NCI-H446 treated with DMSO at 0.1 percent for 48 hours (cell line): ENCODE measurements at places on chromosomes 5 and 9.
A peak's percentile ranks its signal among the peaks of the same experiment; 100 is the strongest.

GRCh38 chr9:77417566-77417965 lies 230.6 kb downstream of the GNA14 start:
- DNase-seq = no peak

DNA sequence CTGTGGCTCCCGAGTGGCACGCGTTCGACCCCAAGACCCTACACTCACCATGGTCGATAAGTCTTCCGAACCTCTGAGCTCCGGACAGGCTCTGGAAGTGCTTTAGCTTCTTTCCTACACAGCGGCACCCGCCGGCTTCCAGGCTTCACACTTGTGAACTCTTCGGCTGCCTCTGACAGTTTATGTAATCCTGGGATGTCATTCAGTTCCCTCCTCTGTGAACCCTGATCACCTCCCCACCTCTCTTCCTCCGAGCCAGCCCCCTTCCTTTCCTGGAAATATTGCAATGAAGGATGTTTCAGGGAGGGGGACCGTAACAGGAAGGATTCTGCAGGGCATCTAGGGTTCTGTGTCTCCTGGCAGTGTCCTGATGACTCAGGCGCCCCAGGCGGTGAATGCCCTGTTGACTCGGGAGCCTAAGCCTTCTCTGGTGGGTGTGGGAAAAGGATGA lies at the start of gene CD14:
TSS of gene CD14 (minus strand) at position 155 of the 451 bp plus-strand sequence. CDS start at position 51, 104 bp downstream.
- no peak for DNase-seq

GRCh38 chr9:4228606-4229005 lies 71.3 kb downstream of the GLIS3 start:
- no peak for DNase-seq

DNA sequence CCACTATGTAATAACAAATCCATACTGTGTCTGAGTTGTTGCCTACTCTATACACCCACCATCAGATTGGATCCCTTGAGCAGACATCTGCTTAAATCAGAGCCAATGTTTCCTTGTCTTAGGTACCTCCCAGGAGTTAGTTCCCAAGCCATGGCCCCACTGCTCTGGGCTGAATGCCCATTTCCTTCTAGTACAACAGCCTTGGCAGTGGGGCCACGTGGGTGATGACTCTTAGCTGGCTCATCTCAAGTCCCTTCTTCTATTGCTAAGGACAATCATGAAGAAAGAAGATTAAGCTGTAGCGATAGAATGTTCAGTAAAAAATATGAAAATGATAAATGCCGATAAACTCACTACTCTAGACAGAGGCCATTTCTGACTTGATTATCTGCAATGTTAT lies 16.6 kb downstream of the PTGR1 start:
- no peak for DNase-seq

DNA sequence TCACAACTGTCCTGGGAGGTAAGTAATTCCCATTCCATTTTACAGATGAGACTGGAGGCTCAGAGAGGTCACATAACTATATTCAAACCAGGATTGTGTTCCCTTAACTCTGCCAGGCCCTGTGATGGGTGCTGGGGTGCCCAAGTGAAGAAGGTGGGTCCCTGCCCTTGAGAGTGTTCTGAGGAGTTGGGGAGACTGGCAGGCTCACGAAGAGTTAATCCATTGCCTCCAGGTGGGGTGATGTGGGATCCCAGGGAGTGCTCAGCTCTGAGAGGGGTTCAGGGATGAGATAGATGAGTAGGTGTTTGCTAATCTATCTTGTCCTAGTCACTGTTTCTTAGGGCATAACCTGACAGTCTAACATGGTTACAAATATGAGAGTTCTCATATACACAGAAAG lies 36.7 kb downstream of the GSN start:
- DNase-seq = no peak

- no peak for DNase-seq
Observed at GRCh38 chr5:9015937-9016270, 530.0 kb downstream of the SEMA5A start.

DNA sequence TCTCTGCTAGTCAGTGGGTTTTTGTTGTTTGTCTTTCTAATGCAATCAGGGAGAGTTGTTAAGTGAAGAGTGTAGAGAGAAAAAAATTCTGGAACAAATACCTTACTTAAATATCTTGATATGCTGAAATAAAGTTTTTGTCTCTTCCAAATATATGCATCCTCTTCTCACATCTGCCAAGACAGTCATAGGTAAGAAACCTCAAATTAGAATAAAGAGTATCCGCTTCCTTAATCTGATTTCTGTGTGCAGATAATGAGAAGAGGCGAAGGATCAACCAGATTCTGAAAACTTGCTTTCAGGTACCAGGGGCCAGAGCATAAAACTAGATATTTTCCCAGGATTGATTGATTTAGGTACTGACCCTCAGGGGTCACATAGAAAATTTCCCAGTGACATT lies 11.3 kb upstream of the IL6ST start:
- no peak for DNase-seq

DNA sequence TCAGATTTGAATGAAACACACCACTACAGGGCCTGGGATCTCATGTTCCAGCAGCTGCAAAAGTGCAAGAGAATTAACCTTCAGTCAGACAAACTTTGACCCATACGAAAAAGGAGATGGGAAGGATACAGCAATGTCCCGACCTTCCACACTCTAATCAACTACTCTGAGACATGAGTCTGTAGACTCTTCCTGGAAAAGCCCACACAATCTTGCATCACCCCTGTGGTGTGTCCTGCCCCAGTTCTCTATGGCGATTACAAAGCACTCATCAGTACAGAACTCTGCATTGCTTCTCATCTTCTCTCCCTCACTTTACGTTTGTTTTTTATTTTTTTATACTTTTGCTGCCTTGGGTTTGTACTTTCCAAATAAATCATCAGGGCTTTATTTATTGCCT lies 241.0 kb upstream of the KIF2A start:
- DNase-seq = no peak

GRCh38 chr5:73338256-73339050 lies 110.1 kb downstream of the FOXD1 start:
- DNase-seq = no peak

GRCh38 chr5:52269859-52270258 lies 517.9 kb upstream of the ITGA1 start:
- DNase-seq = no peak

GRCh38 chr9:115234094-115234493 lies 116.1 kb upstream of the TNC start:
- DNase-seq = no peak

DNA sequence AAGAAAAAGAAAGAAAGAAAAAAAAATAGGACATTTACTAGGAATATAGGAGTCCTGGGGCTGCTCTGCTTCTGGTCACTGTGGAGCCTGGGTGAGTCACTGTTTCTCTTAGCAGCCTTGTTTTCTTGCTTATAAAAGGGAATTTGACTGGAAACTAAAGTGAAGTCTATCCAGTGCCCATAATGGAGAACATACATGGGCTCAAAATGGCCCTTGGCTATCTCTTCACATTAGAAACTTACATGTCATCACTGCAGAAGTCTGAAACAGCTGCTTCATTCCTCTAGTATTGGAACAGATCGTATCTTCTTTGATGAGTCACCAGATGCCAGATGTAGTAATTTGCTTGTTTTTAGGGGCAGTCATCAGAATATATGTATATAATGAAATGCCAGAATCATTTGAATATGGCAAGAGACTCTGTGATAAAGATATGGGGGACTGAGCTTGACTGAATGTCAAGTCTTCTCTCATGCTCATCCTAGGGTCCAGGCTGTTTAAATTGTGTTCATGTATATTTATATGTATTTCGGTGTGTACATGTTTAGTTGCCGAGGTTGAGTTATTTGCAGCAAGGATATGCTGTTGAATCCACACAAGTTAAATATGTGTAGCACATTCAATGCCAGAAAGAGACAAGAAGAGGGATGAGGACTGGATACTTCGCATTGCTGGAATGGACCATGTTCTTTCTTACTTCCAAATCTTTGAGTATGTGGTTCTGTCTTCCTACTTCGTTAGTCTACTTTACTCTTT lies 56.7 kb downstream of the SGCD start:
- DNase-seq = peak; percentile 32

- peak; percentile 100 for DNase-seq
Observed at GRCh38 chr9:14327036-14327435, 13.1 kb upstream of the NFIB start.

DNA sequence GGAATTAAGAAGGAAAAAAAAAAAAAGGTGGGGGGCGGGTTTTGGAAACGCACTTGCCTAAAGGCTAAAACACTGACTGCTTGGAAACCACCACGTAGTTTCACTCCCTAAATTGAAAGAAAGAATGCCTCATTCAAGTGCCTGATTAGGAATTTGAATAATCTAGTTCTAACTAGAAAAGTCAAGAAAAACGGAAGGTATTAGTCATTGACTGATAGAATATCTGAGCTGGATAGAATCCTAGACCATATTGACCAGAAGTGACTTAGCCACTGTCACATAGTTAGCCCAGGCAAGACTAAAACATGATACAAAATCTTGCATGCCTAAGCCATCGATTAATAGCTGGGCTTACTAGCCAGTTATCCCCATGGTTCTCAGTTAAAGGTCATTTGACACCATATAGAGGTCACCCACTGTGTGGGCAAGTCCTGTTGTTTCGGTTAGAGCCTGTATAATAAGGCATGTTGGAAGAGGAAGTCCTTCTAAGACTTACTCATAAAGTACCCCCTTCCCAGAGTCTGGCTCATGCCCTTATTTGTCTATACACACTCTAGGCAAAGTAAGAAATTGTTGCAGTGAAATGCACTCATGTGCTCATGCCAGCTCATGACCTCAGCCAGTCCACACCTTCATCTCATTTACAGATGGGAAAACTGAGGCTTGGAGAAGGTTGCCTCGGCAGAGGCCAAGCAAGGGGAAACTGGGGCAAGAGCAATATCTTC lies 40.2 kb downstream of the SH3RF2 start:
- DNase-seq = no peak

DNA sequence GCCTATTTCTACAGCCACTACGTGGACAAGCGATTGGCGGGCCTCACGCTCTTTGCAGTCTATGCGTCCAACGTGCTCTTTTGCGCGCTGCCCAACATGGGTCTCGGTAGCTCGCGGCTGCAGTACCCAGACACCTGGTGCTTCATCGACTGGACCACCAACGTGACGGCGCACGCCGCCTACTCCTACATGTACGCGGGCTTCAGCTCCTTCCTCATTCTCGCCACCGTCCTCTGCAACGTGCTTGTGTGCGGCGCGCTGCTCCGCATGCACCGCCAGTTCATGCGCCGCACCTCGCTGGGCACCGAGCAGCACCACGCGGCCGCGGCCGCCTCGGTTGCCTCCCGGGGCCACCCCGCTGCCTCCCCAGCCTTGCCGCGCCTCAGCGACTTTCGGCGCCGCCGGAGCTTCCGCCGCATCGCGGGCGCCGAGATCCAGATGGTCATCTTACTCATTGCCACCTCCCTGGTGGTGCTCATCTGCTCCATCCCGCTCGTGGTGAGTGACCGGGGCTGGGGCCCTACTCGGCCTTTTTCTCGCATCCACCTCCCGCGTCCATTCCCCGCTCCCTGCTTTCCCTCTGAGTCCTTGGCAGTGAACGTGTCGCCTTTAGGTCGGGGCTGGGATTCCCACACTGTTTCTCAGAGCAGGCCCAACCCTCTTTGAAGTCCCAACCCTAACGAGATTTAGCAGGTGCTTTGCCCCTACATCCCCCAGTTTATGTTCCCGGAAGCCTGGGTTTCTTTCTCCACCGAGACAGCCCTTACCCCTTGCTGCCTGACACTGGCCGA lies 1.8 kb downstream of the PTGER4 start:
- no peak for DNase-seq

DNA sequence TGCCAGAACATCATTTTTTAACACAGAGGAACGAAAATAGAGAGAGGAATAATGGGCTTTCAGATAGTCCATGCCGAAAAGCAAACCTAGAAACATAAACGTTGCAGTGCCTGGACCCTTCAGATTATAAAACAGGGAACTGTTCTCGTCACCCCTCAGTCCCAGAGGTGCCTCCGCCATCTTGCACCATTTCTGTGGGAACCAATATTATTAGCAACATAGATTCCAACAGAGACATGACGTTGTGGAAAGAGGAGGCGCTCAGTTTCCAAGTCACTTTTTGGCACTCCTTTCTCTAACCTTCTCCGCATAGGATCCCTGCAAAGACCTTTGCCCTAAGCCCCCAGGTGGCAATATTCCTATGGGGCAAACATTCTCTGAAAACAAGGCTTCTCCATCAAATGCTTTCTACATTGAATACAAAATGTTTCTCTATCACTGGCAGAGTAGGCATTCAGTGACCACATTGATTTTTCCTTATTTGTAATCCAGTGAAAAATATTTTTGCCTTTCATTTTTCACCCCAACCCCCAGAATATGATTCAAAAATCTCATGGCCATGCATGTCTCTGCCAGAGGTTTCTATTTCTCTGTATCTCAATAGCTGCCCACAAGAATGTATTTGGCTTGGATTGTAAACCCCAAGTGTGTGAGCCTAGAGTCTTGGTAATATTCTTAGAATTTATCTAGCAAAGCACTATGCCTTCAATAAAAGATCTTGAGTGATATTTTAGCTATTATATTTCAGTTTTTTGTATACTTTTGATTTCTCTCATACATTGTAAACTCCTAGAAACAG lies 500.8 kb upstream of the WWC1 start:
- no peak for DNase-seq

GRCh38 chr5:170483701-170484458 lies 19.9 kb upstream of the KCNIP1 start:
- no peak for DNase-seq

GRCh38 chr5:92879806-92880543 lies 701.0 kb downstream of the NR2F1-AS1 start:
- no peak for DNase-seq

DNA sequence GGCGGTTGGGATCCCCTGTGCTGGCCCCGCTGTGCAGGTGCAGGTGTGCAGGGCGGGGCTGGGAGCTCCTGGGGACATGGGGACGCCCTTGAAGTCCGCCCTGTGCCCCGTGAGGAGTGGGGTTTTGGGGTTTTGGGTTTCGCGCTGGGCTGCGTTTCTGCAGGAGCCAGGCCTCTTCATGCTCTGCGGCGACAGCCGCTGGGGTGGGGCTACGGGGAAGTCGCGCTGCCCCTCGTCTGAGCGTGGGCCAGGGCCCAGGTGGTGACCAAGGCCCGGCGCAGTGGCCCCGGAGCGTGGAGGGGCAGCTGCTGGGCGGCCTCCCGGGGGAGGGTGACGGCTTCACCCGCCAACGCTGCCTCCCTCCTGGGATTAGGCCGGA lies 47.8 kb upstream of the IRX4 start:
- no peak for DNase-seq

- no peak for DNase-seq
Observed at GRCh38 chr9:135950135-135950682, 11.0 kb downstream of the UBAC1 start.

DNA sequence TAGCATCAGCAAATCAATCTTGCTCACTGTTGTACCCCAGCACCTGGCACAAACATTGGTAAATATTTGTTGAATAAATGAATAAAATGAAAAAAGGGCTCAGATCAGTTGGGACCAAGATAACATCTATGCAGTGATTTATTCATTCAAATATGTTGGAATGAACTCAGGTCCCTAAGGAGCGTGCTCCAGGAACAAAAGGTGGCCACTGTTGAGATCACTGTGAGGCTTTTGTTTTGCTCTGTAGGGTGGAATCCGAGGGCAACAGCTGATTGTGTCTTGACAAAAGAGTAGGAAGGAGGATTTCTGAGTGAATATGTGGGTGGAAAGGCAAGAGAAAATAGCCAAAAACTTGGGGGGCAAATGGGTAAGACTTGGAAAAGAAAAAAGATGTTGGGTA lies 89.7 kb downstream of the PPP2R2B start:
- DNase-seq = no peak

GRCh38 chr9:125240649-125240999 lies 519 bp downstream of the HSPA5 start:
- DNase-seq = no peak

GRCh38 chr5:129687941-129688340 lies 60.0 kb upstream of the MINAR2 start:
- no peak for DNase-seq

GRCh38 chr9:134989206-134990065 lies 71.7 kb upstream of the FCN1 start:
- DNase-seq = no peak

GRCh38 chr5:28542987-28543386 lies 1504.6 kb upstream of the CDH9 start:
- no peak for DNase-seq
